ENCODE measurements at places on chromosomes 7 and 10. TPM values are rescaled to one million over a fixed set of nuclear protein-coding genes. Genes with fewer than 3 reads are reported as not detected.

GRCh38 chr10:121781101-121781500 lies 146.7 kb downstream of the ATE1 start:
- peaks cover 24% of the 10 kb centered on the region for H3K36me3 ChIP-seq
- H3K27me3 ChIP-seq = no peaks in the 10 kb centered on the region
- no peaks in the 10 kb centered on the region for H3K4me1 ChIP-seq
- H3K27ac ChIP-seq = no peak overlapping the region

GRCh38 chr10:62688971-62689700 lies 115.4 kb upstream of the ADO start:
- H3K27ac ChIP-seq = no peak overlapping the region
- H3K36me3 ChIP-seq = no peaks in the 10 kb centered on the region
- H3K4me1 ChIP-seq = no peaks in the 10 kb centered on the region
- H3K4me3 ChIP-seq = no peak overlapping the region

DNA sequence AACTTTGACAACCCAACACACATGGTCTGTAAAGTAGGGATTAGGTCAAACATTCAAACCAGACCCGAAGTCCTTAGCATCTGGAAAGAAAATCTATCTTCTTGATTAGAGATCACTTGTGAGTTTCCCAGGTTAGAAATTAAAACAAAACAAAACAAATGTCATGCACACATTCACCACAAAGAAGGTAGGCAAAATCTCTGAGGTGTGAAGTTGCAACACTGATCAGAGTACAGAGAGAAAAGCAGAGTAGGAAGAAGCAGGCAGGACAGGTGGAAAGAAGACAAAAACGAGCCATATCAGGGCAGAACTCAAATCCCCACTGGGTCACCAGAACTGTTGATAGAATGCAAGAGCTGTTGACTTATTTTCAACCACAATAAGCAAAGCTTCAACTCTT lies 102.8 kb upstream of the THSD7A start:
- no peak overlapping the region for H3K4me3 ChIP-seq
- H3K27me3 ChIP-seq = no peaks in the 10 kb centered on the region
- no peak overlapping the region for H3K27ac ChIP-seq
- H3K36me3 ChIP-seq = no peaks in the 10 kb centered on the region

GRCh38 chr7:70599446-70600190 lies 532.3 kb upstream of the GALNT17 start:
- no peaks in the 10 kb centered on the region for H3K4me1 ChIP-seq
- H3K4me3 ChIP-seq = no peak overlapping the region
- no peak overlapping the region for H3K27ac ChIP-seq
- H3K27me3 ChIP-seq = no peaks in the 10 kb centered on the region
- DNase-seq = no peak

DNA sequence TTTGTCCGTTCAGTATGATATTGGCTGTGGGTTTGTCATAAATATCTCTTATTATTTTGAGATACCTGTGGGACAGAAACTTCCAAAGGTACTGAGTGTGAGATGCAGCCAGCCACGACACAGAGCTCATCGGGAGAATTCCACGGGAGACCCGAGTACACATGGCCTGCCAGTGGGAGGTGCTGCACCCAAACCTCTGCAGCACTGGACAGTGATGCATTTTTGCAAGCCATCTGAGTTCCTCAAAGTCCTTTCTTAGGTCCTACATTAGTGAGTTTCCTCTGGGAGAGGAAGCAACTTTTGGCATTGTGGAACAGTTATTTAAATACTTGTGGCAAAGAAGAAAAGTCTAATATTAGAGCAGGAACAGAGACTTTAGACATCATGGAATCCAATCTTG lies 77.5 kb downstream of the ARID5B start:
- peaks cover 9% of the 10 kb centered on the region for H3K36me3 ChIP-seq
- no peaks in the 10 kb centered on the region for H3K27me3 ChIP-seq
- DNase-seq = no peak
- H3K27ac ChIP-seq = no peak overlapping the region
- no peak overlapping the region for H3K4me3 ChIP-seq
- H3K4me1 ChIP-seq = no peaks in the 10 kb centered on the region

GRCh38 chr10:26755443-26755903 lies 58.0 kb downstream of the PDSS1 start:
- no peak overlapping the region for H3K27ac ChIP-seq
- peaks cover 2% of the 10 kb centered on the region for H3K36me3 ChIP-seq
- no peak overlapping the region for H3K4me3 ChIP-seq
- DNase-seq = no peak

- no peaks in the 10 kb centered on the region for H3K36me3 ChIP-seq
- H3K4me1 ChIP-seq = no peaks in the 10 kb centered on the region
- no peak for DNase-seq
- no peak overlapping the region for H3K27ac ChIP-seq
- no peak overlapping the region for H3K4me3 ChIP-seq
These were observed 64.3 kb downstream of the RGS10 start for GRCh38 chr10:119478111-119478802.

DNA sequence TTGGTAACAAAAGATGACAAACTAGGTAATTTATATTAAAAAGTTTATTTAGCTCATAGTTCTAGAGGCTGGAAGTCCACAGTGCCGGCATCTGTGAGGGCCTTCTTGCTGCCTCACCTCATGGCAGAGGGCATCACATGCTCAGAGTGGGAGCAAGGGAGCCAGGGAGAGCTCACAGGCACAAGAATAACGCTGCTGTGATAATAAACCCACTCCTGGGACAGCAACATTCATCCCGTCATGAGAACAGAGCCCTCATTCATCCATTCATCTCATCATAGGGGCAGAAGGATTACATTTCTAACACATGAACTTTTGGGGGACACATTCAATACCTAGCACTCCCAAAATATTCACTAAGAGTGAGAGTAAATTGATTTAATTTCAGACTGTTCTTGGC lies 170.6 kb upstream of the AKR1E2 start:
- H3K4me1 ChIP-seq = 0 out of 2 replicates have a peak, but pooled peaks cover 12% of the 10 kb centered on the region
- no peak for DNase-seq
- no peaks in the 10 kb centered on the region for H3K27me3 ChIP-seq
- H3K36me3 ChIP-seq = no peaks in the 10 kb centered on the region
- no peak overlapping the region for H3K27ac ChIP-seq

GRCh38 chr7:2968616-2969397 lies 74.9 kb downstream of the CARD11 start:
- no peak overlapping the region for H3K4me3 ChIP-seq
- no peaks in the 10 kb centered on the region for H3K27me3 ChIP-seq
- H3K4me1 ChIP-seq = no peaks in the 10 kb centered on the region
- no peak overlapping the region for H3K27ac ChIP-seq
- DNase-seq = no peak
- no peaks in the 10 kb centered on the region for H3K36me3 ChIP-seq

GRCh38 chr7:12030116-12030515 lies 181.0 kb upstream of the TMEM106B start:
- no peak overlapping the region for H3K27ac ChIP-seq
- no peaks in the 10 kb centered on the region for H3K4me1 ChIP-seq
- H3K27me3 ChIP-seq = no peaks in the 10 kb centered on the region

Gene HTR7
- not detected for total RNA-seq

Gene EN2
- total RNA-seq = not detected

Gene ITPRID1
- total RNA-seq = not detected

Gene DLG5
- total RNA-seq = 15.5 TPM

Gene AKR1D1
- 37.0 TPM for total RNA-seq

Gene STAG3
- 0.22 TPM for total RNA-seq

Data from HepG2 (cell line).